Erythroblast (primary cell): ENCODE measurements at places on chromosomes 12 and 14.

DNA sequence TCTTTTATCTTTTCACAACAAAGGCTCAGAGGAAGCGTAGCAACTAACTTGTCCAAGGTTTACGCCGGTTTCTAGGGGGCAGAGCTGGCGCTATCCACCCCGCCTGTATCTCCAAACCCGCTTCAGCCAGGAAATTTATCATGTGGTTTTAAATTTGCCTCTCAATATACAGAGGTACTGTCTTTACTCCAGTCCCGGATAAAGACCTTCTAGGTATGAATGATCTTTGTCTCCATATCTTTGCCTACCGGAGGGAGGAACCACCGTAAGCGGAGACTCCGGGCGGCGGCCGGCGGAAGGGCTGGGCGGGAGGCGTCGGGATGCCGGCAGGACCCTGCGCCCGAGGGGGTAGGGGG is 693 bp upstream of the RIMKLB start:
- DNase-seq, result peak; percentile 77

DNA sequence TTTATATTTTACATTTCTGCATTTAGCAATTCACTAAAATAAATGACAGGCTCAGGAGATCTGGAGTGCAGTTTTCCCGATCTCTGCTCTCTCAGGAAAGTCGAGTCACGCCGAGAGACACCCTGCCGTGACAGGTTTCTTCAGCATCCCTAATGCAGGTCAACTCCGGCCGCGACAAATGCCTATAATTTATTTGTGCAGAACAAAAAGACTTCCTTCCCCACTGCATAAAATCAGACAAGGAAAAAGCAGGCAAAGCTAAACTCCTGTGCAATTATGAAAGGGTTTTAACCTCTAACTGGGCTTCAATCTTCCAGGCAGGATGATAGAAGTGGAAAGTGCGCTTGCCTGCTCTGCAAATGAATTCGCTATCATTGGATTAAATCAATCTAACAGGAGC is 28.1 kb downstream of the SPRING1 start:
- DNase-seq, result no peak

- no peak for DNase-seq
Observed at GRCh38 chr14:35975814-35976213, 149.7 kb downstream of the BRMS1L start.

DNA sequence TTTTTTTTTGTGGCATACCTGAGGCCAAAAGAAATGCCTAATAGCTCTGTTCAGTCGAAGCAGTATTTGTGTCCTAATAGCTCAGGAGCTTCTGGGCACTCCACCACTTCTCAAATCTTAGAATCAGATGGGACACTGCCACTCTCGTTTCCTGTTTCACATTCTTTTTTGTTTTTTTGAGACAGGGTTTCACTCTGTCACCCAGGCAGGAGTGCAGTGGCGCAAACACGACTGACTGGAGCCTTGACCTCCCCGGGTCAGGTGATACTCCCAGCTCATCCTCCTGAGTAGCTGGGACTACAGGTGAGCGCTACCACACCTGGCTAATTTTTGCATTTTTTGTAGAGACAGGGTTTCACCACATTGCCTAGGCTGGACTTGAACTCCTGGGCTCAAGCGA is 52.7 kb downstream of the SPPL3 start:
- no peak for DNase-seq

GRCh38 chr14:44893535-44893934 is 68.2 kb downstream of the KLHL28 start:
- DNase-seq, result no peak
